Stimulated activated CD8-positive, alpha-beta memory T cell treated with anti-CD3 and anti-CD28 coated beads, Interleukin-2, amount 100 ng/mL, for 1 hour (primary cell): ENCODE measurements at places on chromosomes 1 and 21.

DNA sequence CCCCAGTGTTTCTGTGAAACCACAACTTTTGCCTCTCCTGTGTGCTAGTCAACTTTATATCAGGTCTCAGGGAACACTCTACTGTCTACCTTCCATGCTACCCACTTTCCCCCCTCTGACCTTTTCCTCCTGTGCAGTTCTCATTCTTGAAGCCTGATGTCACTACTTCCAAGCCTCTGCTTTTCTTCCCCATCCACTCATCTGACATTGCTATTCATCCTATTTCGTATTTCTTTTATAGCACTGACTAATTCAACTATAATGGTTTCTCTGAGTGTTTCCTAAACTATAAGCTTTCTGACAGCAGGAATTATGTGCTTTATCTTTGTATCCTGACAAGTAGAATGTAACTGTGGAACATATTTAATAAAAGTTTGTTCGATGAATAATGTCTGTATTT is 18.2 kb upstream of the DPH5 start:
- no peak for DNase-seq

DNA sequence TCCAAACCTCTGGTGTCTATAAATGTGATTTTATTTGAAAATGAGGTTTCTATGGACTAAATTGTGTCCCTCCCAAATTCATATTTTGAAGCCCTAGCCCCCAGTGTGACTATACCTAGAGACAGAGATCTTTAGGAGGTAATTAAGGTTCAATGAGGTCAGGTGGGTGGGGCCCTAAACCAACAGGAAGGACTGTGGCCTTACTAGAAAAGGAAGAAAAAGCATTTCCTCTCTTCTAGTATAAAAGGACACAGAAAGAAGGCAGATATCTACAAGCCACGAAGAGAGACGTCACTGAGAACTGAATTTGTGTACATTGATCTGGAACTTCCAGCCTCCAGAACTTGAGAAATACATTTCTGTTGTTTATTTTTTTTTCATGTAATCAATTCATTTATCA is 123.1 kb upstream of the RUNX1 start:
- no peak for DNase-seq

GRCh38 chr1:10108134-10108663 is 75.4 kb downstream of the UBE4B start:
- DNase-seq = no peak

DNA sequence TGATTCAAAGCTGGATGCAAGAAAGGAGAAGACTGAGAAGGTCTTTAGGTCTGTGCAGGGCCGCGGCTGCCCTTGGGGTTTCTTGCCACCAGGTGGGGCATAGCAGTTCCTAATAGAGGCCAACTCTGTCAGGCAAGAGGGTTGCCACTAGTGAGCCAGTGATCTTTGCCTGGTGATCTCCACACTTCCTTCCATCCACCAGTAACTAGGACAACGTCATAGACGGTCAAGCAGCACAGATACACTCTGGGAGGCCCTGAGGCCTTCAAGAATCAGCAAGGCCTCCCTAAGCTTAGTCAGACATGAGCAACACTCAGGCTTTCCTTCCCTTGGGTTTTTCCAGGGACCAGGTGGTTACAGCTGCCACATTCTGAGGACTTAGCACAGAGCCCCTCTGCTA is 32.9 kb upstream of the ATP2B4 start:
- DNase-seq = peak; percentile 39

GRCh38 chr1:50853325-50853724 is 106.7 kb downstream of the FAF1 start:
- DNase-seq = no peak

- DNase-seq = no peak
Measured at GRCh38 chr1:43563876-43564539, 33.3 kb downstream of the PTPRF start.

DNA sequence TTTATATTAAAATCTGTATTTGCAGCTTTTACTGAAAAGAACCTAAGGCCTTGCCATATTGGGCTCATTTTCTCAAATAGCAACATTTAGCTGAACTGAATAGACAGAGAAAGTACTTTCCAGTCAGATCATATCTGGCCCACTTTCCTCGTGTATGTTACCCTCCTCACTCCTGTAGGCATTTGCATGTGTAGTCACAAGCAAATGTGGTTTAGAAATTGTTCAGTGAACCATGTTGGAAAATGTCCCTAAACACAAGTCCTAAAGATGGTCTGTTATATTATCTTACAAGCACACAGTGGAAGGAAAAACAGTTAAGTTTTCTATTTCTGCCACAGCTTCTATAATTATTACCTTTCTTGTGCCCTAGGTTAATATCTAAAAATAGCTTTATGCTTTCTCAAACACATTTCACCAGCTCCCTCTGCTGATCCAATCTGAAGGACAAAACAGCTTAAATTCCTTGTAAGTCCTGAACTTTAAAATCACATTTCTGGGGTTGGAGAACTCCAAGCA is 606 bp upstream of the FMO4 start:
- DNase-seq = no peak

DNA sequence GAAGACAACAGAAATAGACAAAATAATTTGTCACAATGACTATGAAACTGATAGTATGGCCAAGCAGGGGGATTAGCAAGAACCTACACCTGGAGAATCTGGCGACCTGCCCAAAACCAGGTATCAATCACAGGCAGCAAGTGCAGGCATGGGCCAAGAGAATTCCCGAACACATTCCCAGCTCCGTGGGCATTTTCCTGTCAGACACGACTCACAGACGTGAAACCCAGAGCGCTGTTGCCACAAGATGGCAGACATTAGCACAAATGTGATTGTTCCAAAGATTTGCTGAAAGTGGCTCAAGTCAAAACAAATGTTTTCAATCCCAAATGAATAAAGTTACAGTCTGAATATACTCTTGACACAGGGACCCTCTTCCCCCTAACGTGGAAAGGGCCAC is 36.8 kb downstream of the HLCS start:
- DNase-seq = no peak

DNA sequence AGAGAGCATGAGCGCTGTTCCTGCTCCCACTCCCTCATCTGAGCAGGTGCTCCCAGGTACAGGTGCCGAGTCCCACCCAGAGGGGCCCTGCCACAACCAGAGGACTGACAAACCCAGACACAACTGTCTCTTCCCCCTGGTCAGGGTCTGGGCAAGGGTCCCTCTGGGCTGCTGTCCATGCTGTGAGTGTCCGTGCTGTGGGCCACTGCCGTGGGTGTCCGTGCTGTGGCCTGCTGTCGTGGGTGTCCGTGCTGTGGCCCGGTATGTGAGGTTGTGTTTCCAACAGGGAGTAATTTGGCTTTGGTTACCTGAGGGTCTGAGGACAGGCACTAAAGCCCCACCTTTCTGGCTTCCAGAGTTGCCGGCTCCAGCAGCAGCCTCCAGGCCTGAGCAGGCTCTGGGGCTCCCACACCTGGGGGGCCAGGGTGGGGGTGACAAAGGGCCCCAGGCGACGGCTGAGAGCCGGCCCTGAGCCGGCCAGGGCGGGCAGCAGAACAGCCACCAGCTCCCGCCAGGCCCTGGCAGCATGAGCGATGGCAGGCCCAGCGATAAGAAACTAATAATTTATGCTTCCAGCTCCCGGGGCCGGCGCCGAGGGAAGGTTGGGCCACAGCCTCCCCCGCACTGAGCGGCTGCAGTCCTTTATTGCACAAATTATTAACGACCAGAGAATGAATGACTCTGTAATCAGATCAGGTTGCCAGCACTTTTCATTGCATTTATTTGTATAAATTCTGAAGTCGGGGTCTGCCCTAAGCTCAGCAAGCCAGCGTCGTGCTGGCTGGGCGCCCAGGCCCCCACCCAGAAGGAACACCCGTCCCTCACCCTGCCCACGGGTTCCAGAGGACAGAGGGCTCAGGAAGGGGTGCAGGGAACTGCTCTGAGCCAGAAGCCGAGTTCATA is 7.3 kb upstream of the SAMD11 start:
- no peak for DNase-seq

- DNase-seq = no peak
Measured at GRCh38 chr1:110083866-110084226, 13.4 kb upstream of the ALX3 start.

DNA sequence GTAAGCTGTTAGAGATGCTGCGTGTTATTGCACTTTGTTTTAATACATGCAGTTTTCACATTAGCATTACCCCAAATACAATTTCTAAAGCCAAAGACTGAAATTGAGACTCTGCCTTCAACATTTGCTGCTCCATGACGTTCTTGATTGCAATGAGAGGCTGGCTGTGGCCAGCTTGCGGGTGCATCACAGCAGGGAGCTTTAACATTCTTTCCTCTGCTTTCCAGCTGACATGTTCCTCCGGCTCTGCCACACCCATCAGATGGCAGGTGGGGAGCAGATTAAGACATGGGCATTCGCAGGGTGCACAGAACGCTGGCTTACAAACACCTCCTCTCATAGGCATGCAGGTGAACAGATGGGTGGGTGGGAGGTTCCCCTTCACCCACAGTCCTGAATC is 314.1 kb downstream of the DISC1 start:
- DNase-seq = no peak
